Ureter (tissue), 1 donor: ENCODE measurements at places on chromosomes 12 and 14. TPM values are rescaled to one million over a fixed set of nuclear protein-coding genes. Genes with fewer than 3 reads are reported as not detected.

Gene ALDH2
- total RNA-seq: 66.9 TPM

Gene GPR137C
- total RNA-seq: 2.2 TPM

Gene IL22
- not detected for total RNA-seq

Gene MYBPC1
- 1.6 TPM for total RNA-seq

Gene KRT7
- 2,511 TPM for total RNA-seq

Gene TAS2R13
- 7.9 TPM for total RNA-seq

Gene GLIPR1L2
- total RNA-seq: 0.62 TPM

Gene ZC2HC1C
- 3.0 TPM for total RNA-seq

Gene EXOC3L4
- total RNA-seq: 2.5 TPM

Gene MMP17
- total RNA-seq: 2.0 TPM

Gene KRT85
- total RNA-seq: not detected

Gene SOX5
- 23.5 TPM for total RNA-seq

Gene PAX9
- 2.1 TPM for total RNA-seq

Gene SERPINA12
- total RNA-seq: not detected

Gene CNOT2
- total RNA-seq: 119 TPM

Gene TAS2R50
- total RNA-seq: 7.2 TPM

Gene RITA1
- total RNA-seq: 11.6 TPM

Gene DNAI7
- total RNA-seq: 1.5 TPM

Gene BAZ2A
- total RNA-seq: 141 TPM

Gene GPD1
- total RNA-seq: 1.7 TPM

Gene HIGD1C
- not detected for total RNA-seq

Gene PABPN1
- total RNA-seq: 178 TPM

Gene HOXC6
- 2.3 TPM for total RNA-seq

Gene LRCOL1
- total RNA-seq: not detected

Gene ERBB3
- total RNA-seq: 129 TPM

Gene ITGB7
- total RNA-seq: 15.8 TPM

Gene SLC11A2
- total RNA-seq: 78.4 TPM

Gene GPR84
- total RNA-seq: 0.34 TPM

Gene FSCB
- total RNA-seq: 0.49 TPM

Gene ZFYVE26
- 33.7 TPM for total RNA-seq

Gene HNRNPA1
- total RNA-seq: 1,348 TPM

Gene CMKLR1
- total RNA-seq: 5.2 TPM

Gene WBP11
- total RNA-seq: 54.0 TPM

Gene AP4S1
- 14.8 TPM for total RNA-seq

Gene SMAGP
- 52.7 TPM for total RNA-seq

Gene IAPP
- total RNA-seq: not detected

Gene ARL1
- 140 TPM for total RNA-seq

Gene TDRD9
- total RNA-seq: 2.8 TPM

Gene SERPINA9
- total RNA-seq: not detected

Gene CEBPE
- total RNA-seq: not detected

Gene ASCL1
- not detected for total RNA-seq

Gene HOXC13
- total RNA-seq: 0.21 TPM

Gene SP7
- not detected for total RNA-seq

Gene LMNTD1
- total RNA-seq: not detected

Gene VWF
- total RNA-seq: 173 TPM

Gene KRT82
- total RNA-seq: not detected

Gene MFAP5
- 17.0 TPM for total RNA-seq

Gene ERP29
- 115 TPM for total RNA-seq

Gene ZC3H10
- total RNA-seq: 9.8 TPM
